ENCODE measurements at places on chromosomes 1 and 21.

DNA sequence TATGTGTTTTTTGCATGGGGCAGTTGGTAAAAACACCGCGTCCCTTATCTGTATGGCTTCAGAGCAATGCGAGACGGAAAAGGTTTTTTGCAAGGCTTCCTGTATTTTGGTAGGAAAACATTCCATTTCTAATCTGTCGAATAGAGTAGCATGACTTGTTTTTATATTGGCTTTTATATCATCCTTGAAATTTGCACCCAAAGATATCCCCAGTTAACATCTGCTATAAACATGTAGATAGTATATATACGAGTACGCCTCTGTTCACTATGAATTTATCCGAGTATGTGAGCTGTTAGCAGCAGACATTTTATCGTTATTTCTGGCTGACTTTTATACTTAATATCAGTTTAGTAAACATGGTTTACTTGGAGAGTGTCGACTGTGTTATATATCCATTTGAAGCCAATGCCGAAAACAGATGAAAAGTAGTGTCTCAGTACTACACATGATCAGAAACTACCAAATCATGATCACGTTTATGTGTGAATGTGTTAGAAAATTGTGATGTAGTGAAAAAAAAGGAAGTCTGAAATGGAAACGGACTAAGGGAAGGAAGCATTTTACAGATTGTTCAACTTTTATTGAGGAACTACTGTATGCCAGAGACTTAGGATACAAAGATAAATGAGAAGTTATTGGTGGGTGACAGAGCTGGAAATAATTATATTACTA, 1.0 kb downstream of the LEPR start:
- DNase-seq, result no peak

DNA sequence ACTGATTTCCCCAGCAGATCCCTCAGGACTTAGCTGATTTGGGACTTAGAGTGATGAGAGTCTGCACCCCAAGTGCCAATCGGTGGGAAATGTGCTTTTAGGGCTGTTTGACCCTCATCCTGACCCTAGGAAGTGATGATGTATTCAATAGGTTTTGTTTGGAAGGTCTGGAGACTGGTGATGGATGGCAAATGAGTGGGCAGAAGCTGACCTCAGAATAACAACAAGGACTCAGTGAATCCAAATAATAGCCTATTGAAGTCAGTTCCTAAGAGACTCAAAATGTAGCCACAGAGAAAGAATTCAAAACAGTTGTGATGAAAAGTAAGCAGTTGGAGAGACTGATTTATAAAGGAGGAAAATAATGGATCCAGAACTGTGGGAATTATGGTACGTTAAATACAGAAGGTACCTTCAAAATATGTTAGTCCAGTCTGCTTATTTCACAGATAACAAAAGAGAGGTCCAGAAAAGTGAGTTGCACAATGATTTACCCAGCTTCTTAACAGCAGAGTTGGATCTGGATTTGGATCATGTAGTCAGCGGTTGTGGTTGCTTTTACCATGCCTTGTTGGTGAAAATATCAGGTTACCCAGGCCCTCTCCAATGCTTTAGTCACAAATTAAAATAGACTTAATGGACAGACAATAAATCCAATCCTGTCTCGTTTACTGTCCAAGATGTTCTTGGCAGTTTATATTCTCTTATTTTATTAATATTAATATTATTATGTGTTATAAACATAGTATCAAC, 123.0 kb upstream of the PTBP2 start:
- no peak for DNase-seq

- no peak for DNase-seq
These were observed 288.3 kb downstream of the TGFB2 start for GRCh38 chr1:218633238-218633988.

- DNase-seq, result no peak
These were observed 5.0 kb downstream of the ADARB1 start for GRCh38 chr21:45079351-45079750.

- no peak for DNase-seq
These were observed 342.5 kb downstream of the DISC1 start for GRCh38 chr1:231969076-231969475.

DNA sequence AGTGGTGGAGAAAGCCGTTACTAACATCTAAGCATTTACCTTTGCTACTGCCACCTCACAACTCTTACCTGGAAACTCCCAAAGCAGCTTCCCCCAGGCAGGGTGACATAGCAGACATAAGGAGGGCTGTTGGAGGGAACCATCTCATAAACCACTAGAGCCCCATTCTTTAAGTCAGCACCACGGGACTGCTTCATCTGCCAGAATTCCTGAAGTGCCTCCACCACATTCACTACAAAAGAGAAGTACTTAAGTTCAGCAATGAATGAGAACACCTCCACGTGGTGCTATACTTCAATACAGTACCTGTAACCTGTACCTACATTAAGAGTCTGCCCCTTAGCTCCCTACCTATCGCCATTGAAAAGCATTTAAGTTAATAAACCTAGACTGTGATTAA, 10.3 kb downstream of the LIX1L start:
- peak; percentile 77 for DNase-seq

DNA sequence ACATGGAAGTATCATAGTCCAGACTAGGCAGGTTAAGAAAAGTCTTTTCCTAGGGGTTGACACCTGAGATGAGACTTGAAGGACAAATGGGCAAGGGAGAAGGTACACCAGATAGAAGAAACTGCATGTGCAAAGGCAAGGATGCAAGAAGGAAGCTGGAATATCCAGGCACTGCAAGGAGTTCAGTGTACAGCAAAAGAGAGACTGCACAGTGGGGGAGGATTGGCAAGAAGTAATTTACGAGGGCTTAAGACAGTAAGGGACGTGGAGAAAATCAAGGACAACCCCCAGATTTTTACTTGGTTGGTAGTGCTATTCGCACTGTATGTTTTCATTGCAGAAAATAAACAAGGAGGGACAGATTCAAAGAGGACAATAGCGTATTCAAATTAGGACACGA, 58.5 kb downstream of the DNM3 start:
- no peak for DNase-seq

DNA sequence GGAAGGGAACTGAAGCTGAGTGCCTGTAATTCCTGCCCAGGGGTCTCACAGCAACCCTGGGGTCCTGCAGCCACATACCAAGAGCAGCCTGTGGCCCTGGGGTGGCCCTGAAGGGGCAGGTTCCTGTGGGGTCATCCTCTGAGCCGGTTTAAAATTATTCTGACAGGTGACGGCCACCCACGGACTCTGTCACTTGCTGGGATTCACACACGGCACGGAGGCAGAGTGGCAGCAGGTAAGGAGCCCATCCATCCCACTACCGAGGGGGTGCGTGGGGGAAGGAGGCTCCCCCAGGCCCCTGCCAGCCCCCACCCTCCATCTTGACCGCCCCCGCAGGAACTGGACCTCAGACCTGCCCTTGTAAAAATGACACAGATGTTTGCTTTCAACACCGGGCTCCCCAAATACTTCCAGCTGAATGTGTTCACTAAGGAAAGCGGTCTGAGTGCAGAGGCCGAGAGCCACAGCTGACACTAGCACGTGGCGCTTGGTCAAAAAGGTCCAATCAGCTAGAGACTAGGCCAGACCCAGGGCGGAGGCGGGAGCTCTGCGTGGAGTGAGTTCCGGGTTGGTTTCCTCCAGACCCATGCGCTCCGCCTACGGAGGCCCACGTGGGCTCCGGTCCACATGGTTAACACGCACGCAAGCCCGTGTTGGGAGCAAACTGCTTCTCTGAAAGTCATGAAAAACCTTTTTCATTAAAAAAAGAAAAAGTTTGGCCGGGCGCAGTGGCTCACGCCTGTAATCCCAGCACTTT, 10.0 kb downstream of the YBEY start:
- DNase-seq, result peak; percentile 59

GRCh38 chr1:170967042-170967910, 31.9 kb downstream of the MROH9 start:
- peak; percentile 78 for DNase-seq

DNA sequence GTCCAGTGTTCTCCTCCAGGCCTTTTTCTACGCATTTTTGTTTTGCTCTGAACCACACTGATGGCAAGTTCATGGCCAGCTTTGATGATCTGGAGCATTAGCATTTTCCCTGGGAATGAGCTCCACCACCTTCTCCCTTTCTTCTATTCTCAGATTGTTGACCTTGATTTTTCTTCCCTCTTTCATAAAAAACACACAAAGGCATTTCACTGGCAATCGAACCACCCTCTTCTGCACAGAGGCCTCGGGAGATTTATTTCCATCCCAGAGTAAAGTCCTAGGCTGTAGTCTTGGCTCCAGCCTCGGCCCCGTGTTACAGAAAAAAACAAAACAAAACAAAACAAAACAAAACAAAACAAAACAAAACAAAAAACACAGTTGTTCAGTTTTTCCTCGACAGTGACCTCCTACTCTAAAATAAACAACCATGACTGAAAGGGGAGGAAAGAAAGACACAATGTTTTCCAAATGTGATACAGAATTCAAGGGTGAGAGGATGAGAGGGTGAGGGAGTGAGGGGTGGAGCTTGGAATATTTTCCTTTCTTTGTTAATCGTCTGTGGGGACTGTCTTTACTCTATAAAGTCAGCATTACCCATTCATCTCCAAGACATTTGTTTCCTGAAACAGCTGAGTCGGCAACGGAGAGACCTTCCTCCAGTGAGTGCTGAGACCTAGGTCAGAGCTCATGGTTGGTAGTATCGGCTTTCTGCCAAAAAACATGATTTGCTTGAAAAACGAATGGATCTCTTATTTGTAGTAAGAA, 29.8 kb upstream of the RNF186 start:
- no peak for DNase-seq

DNA sequence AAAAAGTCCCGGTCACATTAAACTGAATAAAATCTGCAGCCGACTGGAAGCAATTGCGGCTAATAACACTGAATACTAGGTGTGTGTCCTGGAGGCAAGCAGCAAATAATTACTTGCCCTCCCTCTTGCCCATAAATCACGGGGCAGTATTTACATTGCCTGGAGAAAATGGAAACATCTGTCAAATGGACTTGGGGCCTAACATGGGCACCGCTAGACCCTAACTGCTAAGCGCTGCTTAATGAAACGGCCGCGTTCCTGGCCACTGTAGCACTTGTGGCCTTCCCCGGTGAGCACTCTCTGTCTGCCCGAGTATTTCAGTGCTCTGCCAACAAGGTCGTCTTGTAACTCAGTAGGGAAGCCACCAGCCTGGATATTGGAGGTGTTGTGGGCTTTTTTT, 23.9 kb upstream of the KNCN start:
- no peak for DNase-seq

- peak; percentile 71 for DNase-seq
These were observed 50.8 kb downstream of the HS2ST1 start for GRCh38 chr1:86965012-86965826.

- no peak for DNase-seq
These were observed 7.7 kb downstream of the KRTAP19-8 start for GRCh38 chr21:31030367-31031106.

DNA sequence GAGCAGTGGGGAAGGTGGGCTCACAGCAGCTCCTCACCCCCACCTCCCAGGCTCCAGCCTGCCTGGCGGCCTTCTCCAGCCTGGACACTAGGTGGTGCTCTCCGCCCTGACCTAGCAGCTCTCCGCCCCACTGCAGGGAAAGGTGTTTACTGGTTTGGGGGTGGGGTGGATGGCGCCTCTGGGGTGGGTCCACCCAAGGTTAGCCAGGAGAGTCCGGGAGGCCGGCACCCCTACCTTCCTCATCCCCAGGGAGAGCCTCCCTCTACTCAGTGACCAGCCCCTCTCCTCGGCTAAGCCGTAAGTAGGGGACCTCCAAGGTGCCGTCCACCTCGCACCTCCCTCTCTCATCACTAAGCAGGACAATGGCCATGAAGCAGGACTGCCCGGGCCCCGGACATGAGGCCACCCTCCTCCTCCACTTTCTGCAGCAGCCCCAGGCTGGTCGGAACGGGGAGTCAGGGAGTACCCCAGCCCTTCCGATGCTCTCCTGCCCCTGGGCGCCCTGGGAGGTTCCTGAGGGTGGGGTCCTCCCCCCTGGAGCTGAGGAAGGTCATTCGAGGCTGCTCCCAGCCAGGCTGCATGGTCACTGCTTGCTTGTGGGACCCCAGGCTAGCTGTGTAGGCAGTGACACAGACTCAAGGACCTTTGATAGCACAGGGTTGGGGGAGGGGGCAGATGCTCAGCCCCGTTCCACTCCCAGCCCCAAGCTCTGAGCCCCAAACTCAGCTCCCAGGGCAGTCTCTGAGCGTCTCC, 101.4 kb upstream of the VAMP3 start:
- DNase-seq, result peak; percentile 94

DNA sequence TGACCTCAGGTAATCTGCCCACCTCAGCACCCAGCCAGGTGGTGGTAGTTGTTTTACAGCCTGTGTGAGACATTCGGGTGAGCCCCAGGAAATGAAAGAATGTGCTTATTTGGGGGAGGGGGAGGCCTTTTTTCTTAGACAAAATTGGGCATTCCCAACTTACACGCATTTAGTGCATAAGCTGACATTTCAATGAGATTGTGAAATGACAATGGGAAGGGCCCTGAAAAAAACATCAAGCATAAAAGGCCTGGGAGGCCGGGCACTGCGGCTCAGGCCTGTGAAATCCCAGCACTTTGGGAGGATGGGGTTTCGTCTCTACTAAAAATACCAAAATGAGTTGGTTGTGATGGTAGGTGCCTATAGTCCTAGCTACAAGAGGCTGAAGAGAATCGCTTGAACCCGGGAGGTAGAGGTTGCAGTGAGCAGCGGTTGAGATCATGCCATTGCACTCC, 5.0 kb downstream of the GAS5 start:
- peak; percentile 58 for DNase-seq

GRCh38 chr1:93129507-93130099, 50.5 kb downstream of the MTF2 start:
- no peak for DNase-seq

DNA sequence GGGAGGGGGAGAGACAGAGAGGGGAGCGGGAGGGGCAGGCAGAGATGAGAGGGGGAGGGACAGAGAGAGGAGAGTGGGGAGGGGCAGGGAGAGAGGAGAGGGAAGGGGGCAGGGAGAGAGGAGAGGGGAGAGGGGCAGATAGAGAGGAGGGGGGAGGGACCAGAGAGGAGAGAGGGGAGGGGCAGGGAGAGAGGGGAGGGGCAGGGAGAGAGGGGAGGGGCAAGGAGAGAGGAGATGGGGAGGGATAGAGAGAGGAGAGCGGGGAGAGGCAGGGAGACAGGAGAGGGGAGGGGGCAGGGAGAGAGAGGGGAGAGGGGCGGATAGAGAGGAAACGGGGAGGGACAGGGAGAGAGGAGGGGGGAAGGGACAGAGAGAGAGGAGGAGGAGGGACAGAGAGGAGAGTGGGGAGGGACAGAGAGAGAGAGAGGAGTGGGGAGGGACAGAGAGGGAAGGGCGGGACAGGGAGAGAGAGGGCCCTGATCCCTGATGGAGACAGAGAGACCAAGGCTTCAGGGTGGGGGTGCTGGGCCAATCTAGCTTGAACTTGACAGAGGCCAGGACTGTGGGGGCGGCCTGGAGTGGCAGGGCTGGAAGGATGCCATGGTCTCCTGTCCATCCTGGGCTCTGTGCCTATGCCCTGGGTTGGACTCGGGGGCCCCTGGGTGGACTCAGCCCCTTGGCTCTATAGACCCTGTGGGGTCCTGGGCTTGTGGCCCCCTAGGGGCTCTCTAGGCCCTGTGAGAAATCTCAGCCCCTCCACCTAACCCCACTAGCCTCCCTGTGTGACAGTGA, 43.6 kb downstream of the DMRTB1 start:
- peak; percentile 52 for DNase-seq

- no peak for DNase-seq
These were observed 58.9 kb downstream of the MAP3K7CL start for GRCh38 chr21:29189353-29189752.

All from GM23338 (cell line).